ENCODE measurements at places on chromosomes 12 and 14.

DNA sequence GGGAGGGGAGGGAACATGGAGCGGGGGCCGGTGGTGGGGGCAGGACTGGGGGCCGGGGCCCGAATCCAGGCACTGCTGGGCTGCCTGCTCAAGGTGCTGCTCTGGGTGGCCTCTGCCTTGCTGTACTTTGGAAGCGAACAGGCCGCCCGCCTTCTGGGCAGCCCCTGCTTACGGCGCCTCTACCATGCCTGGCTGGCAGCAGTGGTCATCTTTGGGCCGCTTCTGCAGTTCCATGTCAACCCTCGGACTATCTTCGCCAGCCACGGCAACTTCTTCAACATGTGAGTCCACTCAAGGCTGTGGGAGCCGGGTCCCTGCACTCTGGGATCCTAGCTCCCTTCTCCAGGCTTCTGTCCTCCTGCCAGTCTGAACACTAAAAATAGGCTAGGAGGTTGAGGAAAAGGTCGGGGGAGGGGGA, 1.1 kb downstream of the FITM1 start:
- no peak for DNase-seq

- DNase-seq = peak; percentile 38
These were observed 142.8 kb upstream of the TMCC3 start for GRCh38 chr12:94793191-94793595.

- DNase-seq = no peak
These were observed 218.3 kb upstream of the OR4E1 start for GRCh38 chr14:21891921-21892320.

DNA sequence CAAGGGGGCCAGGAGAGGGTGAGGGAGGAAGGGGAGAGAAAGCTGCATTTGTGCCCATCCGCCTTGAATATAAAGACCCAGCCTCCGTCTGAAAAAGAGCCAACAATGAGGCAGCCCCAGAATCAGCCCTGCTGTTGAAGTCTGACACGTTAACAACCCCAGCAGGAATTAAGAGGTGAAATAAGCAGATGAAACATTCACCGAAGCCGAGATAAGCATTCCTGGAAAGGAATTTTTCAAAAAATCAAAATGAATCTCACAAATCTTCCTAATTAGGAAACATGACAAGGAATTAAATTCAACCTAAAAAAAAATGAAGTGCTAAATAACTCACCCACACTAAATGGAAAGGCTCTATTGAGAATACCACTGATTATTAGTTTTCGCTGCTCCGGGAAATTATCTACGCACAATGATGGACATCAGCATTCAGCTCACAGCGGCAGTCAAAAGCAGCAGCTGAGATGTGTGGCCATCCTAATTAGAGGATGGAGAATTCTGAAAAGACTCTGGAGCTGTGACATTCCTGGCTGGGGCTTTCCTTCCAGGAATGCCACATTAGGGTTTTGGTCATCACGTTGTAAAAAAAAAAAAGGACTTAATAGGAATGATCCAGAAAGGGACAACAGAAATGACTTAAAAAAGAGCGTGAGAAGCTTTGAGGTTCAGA, 8.2 kb upstream of the PARP11 start:
- no peak for DNase-seq

DNA sequence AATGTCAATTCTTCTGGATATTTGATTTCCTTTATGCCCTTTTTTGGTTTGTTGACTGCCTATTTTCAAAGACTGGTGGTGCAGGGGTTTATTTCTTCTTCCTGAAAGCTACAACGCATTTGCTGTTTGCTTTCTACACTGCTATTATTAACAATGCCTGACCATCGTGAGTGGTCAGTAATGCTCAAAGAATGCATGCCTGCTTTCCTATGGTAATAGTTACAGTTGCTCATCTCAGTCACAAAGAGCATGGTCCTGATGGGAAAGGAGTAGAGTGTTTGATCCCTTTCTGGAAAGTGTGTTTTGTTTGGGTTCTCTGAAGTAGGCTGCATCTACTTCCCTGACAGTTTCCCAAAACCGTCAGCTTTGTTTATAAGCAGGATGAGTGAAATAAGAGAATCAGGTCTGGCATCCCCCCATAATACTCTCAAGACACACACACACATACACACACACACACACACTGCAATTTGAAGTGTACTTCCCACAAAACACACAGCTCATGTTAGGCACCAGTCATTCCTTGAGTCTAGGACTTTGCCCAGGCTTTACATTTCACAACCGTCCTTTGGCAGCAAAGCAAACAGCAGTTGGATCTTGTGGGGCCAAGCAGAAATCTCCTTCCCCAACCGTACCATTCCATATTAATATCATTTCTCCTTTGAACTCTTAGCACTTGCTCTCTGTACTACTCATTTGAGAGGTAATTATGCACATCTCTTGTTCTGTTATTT, 56.6 kb downstream of the SUDS3 start:
- DNase-seq = no peak

GRCh38 chr12:102465762-102466560, 14.4 kb downstream of the IGF1 start:
- DNase-seq = no peak

DNA sequence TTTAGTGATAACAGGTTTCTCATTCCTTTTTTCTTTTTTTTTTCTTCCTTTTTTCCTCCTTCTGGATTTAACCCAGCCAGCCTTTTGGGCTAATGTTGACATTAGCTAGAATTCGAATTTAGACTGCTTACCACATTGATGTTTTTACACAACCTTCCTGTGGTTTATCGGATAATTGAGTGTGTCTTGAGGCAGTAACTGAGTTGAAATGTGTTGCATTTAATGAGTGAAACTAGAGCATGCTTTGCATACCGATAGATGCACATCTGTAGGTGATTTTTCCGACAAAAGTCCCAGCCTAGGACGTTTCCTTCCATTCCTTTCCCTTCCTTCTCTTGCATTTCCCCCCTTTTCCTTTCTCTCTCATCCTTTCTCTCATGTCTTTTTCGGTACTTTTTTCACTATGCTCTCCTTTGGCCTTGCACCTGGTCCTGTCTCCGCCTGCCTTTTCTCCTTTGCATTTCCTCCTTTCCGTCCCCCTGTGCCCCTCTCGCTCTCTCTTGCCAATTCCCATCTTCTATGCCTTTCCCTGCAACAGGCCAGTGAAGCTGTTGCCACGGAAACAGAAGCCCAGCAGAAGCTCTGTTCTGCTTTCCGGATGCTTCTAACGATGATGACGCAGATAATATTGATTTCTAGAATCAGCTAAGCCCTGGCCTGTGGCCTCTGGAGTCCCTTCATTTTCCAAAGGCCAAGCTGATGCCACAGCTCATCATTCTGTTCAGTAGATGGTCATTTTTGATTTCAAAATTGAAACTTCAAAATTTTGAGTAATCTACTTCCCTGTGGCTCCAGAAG, 76.1 kb downstream of the SLC25A47 start:
- DNase-seq = peak; percentile 71

- peak; percentile 92 for DNase-seq
These were observed at the start of gene ACADS for GRCh38 chr12:120725659-120726509. ACADS (plus strand) TSS chr12:120725826; CDS start chr12:120725886, 60 bp downstream.

GRCh38 chr12:22289250-22289649, 45.3 kb downstream of the ST8SIA1 start:
- DNase-seq = no peak

GRCh38 chr12:52182384-52182783, 9.4 kb downstream of the KRT80 start:
- DNase-seq = peak; percentile 12

GRCh38 chr12:90090929-90091651, 382.5 kb upstream of the ATP2B1 start:
- no peak for DNase-seq

GRCh38 chr12:59151243-59151642, 230.9 kb upstream of the LRIG3 start:
- no peak for DNase-seq

DNA sequence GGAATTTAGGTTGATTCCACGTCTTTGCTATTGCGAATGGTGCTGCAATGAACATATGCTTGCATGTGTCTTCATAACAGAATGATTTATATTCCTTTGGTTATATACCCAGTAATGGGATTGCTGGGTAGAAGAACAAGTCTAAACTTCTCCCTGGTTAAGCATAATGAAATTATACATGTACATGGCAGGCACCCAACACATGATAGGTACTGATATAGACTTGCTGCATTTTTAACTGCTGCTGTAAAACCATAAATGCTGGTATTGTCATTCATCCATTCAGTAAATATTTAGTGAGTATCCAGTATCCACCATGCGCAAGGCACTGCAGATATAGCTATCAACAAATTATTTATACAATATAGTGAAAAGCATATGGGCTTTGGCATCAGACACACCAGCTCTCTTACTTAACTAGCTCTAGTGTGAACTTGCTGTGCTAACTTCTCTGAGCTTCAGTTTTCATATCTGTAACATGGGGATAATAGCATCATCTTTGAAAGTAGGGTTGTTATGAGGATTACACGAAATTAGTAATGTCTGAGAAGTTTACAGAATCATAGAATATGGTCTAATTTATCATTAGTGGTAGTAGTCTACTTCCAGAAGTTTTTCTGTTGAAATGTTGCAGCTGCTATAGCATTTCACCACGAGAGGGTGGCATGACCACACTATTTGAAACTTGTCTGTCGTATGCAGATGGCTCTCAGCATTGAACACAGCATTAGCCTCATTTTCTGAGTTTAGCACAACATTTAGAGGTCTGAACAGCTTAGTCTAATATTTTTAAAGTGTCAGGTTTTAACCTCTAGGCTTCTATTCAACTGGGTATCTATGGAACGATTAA, 32.0 kb upstream of the SEL1L start:
- peak; percentile 32 for DNase-seq

- no peak for DNase-seq
These were observed 51.1 kb downstream of the CALM1 start for GRCh38 chr14:90447720-90448497.

DNA sequence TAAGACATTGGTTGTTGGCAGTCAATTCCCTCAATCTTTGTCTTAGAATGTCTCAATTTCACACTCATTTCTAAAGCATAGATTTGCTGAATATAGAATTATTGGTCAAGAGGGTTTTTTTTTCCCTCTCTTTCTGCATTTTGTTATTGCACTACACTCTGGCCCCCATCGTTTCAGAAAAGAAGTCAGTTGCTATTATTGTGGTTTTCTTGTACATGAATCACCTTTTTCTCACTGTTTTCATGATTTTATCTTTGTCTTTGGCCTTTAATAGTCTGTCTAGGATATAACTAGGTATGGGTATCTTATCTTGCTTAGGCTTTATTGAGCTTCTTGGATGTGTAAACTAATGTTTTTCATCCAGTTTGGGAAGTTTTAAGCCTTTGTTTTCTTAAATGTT, 194.3 kb upstream of the DAAM1 start:
- DNase-seq = no peak

- no peak for DNase-seq
These were observed 36.0 kb downstream of the PTPN21 start for GRCh38 chr14:88518592-88519512.

- DNase-seq = no peak
These were observed 46.9 kb downstream of the EFCAB11 start for GRCh38 chr14:89907655-89908054.

Data from glutamatergic neuron (in vitro differentiated cells).